Activated T-helper 1 cell treated with anti-CD3 and anti-CD28 coated beads, Interleukin-12 subunit alpha, Interleukin-12 subunit beta, Interleukin-2, Interleukin-4 antibody, amounts not matched to agents 30 ng/mL and 10 ng/mL and 1 ng/mL, durations not matched to agents 14 hours and 24 hours and 36 hours (primary cell): ENCODE measurements at places on chromosomes 2 and 18. TPM values are rescaled to one million over a fixed set of nuclear protein-coding genes. Genes with fewer than 3 reads are reported as not detected.

LHCGR gene
- not detected in 2 replicates for total RNA-seq

DNA sequence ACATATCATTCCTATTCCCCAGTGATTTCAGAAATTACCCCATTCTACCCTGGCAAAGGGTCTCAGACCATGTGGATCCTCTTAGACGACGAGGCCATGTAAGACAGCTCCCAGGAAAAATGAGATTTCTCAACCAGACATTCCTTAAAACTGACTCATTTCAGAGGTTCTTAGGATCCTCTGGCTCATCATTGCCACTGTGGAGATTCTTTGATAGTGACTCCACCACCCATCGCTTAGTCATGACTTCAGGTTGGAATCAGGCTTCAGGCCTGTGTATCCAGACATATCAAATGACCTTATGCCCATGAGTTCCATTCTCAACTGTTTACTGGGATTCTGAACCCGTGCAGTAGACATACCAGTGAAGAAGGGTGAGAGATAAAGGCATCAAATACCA, 245.6 kb upstream of the TCF4 start:
- no peaks in the 10 kb centered on the region for H3K36me3 ChIP-seq
- H3K4me1 ChIP-seq, result no peaks in the 10 kb centered on the region
- no peak for DNase-seq

DNA sequence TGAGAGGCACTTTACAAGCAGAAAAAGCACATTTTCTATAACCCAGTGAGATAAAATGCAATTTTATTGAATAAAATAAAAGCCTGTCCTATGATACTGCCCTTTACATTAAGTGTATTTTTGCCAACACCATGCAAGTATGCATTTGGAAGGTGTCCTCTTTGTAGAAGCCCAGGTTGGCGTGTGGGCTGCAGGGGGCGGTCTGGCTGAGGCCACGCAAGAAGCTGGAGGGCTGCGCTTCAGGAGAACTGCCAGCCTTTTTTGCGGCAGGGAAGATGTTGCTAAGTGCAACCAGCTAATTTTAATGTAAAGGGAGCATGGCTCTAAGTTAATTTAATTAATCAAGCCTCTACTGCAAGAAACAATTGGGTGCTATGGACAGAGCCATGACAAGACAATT, 562.8 kb upstream of the SALL3 start:
- H3K27me3 ChIP-seq, result no peaks in the 10 kb centered on the region
- H3K27ac ChIP-seq, result no peak overlapping the region
- DNase-seq, result no peak
- H3K4me1 ChIP-seq, result no peaks in the 10 kb centered on the region
- H3K36me3 ChIP-seq, result no peaks in the 10 kb centered on the region
- H3K4me3 ChIP-seq, result no peak overlapping the region

DNA sequence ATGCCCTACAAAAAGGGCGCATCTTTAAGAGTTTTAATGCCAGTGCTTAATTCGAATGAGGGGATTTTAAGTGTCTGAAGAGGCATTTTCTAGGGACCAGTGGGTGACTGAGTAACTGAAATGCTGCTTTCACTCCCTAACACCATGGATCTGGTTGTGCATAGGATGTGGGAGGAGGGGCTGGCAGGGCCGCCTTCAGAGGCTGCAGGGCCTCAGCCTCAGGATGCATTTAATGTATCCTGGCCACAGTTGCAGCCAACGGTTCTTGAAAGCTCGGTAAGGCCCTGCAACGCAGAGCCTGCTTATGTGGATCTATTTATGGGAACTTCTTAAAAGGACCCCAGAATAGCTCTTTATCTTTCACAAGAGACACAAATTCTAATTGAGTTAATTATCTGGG, 25.8 kb upstream of the IL18RAP start:
- DNase-seq, result no peak
- H3K4me3 ChIP-seq, result no peak overlapping the region
- no peak overlapping the region for H3K27ac ChIP-seq
- no peaks in the 10 kb centered on the region for H3K27me3 ChIP-seq
- peaks cover 43% of the 10 kb centered on the region for H3K4me1 ChIP-seq

DNA sequence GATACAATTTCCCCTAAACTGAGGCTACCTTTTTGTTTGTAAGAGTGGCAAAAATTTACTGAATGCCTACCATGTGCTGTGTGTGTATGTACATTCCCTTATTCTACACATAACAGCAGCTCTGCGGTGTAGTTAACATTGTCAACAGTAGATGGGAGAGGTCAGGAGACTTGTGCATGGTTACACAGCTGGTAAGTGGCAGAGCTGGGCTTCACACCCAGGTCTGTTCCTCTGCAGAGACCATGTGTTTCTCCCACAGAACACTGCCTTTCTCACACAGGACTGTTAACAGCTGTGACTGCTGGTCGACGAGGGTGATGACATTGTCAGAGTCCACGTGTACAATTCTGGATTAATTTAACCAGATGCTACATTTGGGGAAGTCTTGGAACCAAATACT, 49.1 kb downstream of the EML6 start:
- no peak overlapping the region for H3K27ac ChIP-seq
- no peaks in the 10 kb centered on the region for H3K36me3 ChIP-seq
- H3K4me3 ChIP-seq, result no peak overlapping the region
- peaks cover 9% of the 10 kb centered on the region for H3K4me1 ChIP-seq
- DNase-seq, result no peak
